Bronchus fibroblast of lung (primary cell): ENCODE measurements at places on chromosomes 2 and 18. TPM values are rescaled to one million over a fixed set of nuclear protein-coding genes. Genes with fewer than 3 reads are reported as not detected.

TBR1 gene
- total RNA-seq: not detected in 2 replicates

QPCT gene
- 1.0 and 1.5 TPM in 2 replicates for total RNA-seq

PTPRN gene
- total RNA-seq: 7.9 and 9.8 TPM in 2 replicates

FAM161A gene
- 1.9 and 3.4 TPM in 2 replicates for total RNA-seq

SGPP2 gene
- 0.17 TPM in 1 of 2 replicates, not detected in the other for total RNA-seq

RALBP1 gene
- 51.7 and 57.0 TPM in 2 replicates for total RNA-seq

PLGLB2 gene
- 0.89 TPM in 1 of 2 replicates, not detected in the other for total RNA-seq

TRIM54 gene
- total RNA-seq: 0.17 TPM in 1 of 2 replicates, not detected in the other

ACADL gene
- under 0.01 TPM in 1 of 2 replicates, not detected in the other for total RNA-seq

REG3G gene
- not detected in 2 replicates for total RNA-seq

MROH2A gene
- total RNA-seq: not detected in 2 replicates

AQP12B gene
- total RNA-seq: not detected in 2 replicates

EPB41L5 gene
- total RNA-seq: 5.5 and 6.9 TPM in 2 replicates

BMP10 gene
- not detected in 2 replicates for total RNA-seq

C2orf80 gene
- not detected in 2 replicates for total RNA-seq

RPRM gene
- not detected in 2 replicates for total RNA-seq

ARHGAP15 gene
- not detected in 2 replicates for total RNA-seq

ATP6V1B1 gene
- total RNA-seq: 1.0 and 4.4 TPM in 2 replicates

CCBE1 gene
- total RNA-seq: 52.3 and 55.1 TPM in 2 replicates

EPHA4 gene
- total RNA-seq: 8.9 and 15.2 TPM in 2 replicates

NT5C1B gene
- total RNA-seq: not detected in 2 replicates

CLEC4F gene
- not detected in 2 replicates for total RNA-seq

TPGS2 gene
- 170 and 204 TPM in 2 replicates for total RNA-seq

SLC16A14 gene
- total RNA-seq: 0.89 and 1.0 TPM in 2 replicates

SKA1 gene
- 28.5 and 32.6 TPM in 2 replicates for total RNA-seq

ACVR1C gene
- not detected in 2 replicates for total RNA-seq

MRO gene
- total RNA-seq: 0.30 TPM in 1 of 2 replicates, not detected in the other

LYPD6 gene
- total RNA-seq: 3.6 and 4.5 TPM in 2 replicates
